Neuronal stem cell (in vitro differentiated cells): ENCODE measurements at places on chromosomes 5 and 9.

DNA sequence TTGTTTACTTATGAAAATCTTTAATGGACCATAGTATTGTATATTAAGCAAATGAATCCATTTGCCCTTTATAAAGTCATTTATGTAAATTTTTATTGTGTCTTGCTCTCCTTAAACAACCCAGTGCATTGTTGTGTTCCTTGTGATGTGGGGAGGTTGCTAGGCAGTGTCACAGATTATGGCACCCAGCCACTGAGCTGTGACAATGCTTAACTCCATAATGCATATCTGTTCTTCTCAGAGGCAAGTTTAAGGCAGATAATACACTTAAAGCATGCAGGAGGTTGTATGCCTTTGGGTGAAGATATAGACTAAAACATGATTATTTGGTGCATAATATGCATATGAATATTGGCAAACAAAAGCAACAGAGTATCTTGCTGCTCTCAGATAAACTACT lies 269.6 kb upstream of the RIOK2 start:
- no peak for DNase-seq

GRCh38 chr5:89900346-89900745 lies 509.2 kb downstream of the CETN3 start:
- no peak for DNase-seq

GRCh38 chr5:171149772-171150171 lies 159.3 kb upstream of the TLX3 start:
- DNase-seq, result no peak

- DNase-seq, result no peak
Observed at GRCh38 chr5:139654871-139655491, 6.8 kb downstream of the CXXC5 start.
